Cardiac ventricle fibroblast (primary cell): ENCODE measurements at places on chromosomes 1 and 21. TPM values are rescaled to one million over a fixed set of nuclear protein-coding genes. Genes with fewer than 3 reads are reported as not detected.

The TRPM2 gene
- not detected in 2 replicates for total RNA-seq

The C1QA gene
- not detected in 2 replicates for total RNA-seq

The SELENBP1 gene
- 102 and 106 TPM in 2 replicates for total RNA-seq

The CR1L gene
- total RNA-seq, result not detected in 2 replicates

The MARK1 gene
- 0.78 and 0.94 TPM in 2 replicates for total RNA-seq

The LCE2C gene
- total RNA-seq, result not detected in 2 replicates

The DNAJC28 gene
- total RNA-seq, result 1.5 and 3.2 TPM in 2 replicates

The NBPF20 gene
- total RNA-seq, result 1.2 and 3.2 TPM in 2 replicates

The AGBL4 gene
- total RNA-seq, result not detected in 2 replicates

The KCNJ6 gene
- 0.05 TPM in 1 of 2 replicates, not detected in the other for total RNA-seq

The TARBP1 gene
- 12.7 and 12.9 TPM in 2 replicates for total RNA-seq

The PPIAL4G gene
- not detected in 2 replicates for total RNA-seq

The HAO2 gene
- total RNA-seq, result not detected in 2 replicates

The KCNQ4 gene
- 0.10 TPM in 1 of 2 replicates, not detected in the other for total RNA-seq

The SYTL1 gene
- 1.2 TPM in 1 of 2 replicates, not detected in the other for total RNA-seq

The FCRL1 gene
- total RNA-seq, result not detected in 2 replicates

The KCNK1 gene
- 2.3 and 3.7 TPM in 2 replicates for total RNA-seq

The SPRR4 gene
- not detected in 2 replicates for total RNA-seq

The HSD3B2 gene
- total RNA-seq, result not detected in 2 replicates

The LAMB3 gene
- total RNA-seq, result 27.6 and 31.6 TPM in 2 replicates

The MYCL gene
- total RNA-seq, result not detected in 2 replicates

The FNDC5 gene
- 1.00 and 1.3 TPM in 2 replicates for total RNA-seq

The CR2 gene
- not detected in 2 replicates for total RNA-seq

The KCNJ9 gene
- not detected in 2 replicates for total RNA-seq

The GCSAML gene
- total RNA-seq, result not detected in 2 replicates

The KRTCAP2 gene
- total RNA-seq, result 130 and 151 TPM in 2 replicates

The DPT gene
- total RNA-seq, result 6.1 and 6.5 TPM in 2 replicates

The OVAAL gene
- total RNA-seq, result not detected in 2 replicates

The FAM72C gene
- total RNA-seq, result 0.87 and 1.5 TPM in 2 replicates

The SPRR3 gene
- total RNA-seq, result not detected in 2 replicates

The VWA5B1 gene
- not detected in 2 replicates for total RNA-seq

The FCAMR gene
- not detected in 2 replicates for total RNA-seq

The PDE9A gene
- total RNA-seq, result 0.54 and 1.7 TPM in 2 replicates
